ENCODE measurements at places on chromosomes 3 and 15.

DNA sequence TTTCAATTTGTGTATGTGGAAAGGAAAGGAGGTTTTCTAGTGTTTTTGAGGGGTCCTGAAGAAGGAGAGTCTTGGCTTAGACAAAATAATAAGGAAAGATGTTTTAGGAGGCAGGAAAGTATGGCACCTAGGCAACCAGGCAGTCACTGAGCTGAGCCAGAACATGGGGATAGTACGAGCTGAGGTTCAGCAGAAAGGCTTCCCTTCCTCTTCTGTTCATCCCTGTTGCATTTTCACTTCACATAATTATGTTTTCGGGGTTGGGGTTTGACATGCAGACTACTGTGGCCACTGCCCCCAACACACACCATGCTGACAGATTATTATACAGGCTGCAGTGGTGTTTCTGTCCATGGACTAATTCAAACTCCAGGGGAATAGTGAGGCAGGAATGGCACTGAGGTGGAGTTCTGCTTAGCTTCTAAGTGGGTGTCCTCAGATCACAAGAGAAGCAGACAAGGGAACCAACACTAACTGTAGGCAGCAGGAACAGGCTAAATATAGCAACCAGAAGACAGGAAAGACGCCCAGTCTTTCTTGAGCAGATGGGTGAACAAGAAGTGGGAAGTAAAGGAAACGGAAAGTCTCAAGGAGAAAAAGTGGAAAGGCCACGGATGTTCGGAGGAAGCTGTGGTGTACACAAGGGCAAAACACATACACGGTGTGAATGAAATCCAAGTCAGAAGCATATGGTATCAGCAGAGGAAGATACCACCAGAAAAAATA lies 305.8 kb downstream of the PLCL2 start:
- no peak for DNase-seq

DNA sequence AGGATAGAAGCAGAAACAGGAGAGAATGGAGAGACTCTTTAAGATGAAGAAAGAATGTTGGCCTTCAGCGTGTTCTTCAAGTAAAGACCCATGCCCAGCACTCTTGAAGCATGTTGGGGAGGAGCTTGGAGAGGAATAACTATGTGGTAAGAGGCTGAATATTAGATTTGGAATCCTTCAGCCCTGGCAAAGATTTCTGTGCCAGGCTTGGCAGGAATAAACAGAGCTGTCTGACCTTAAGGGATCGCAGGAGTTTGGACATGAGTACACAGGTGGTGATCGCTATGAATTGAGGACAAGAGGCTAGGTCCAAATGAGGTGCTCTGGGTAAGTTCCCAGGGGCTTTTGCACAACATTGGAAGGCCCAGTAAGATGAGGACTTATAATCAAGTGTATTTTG lies 132.6 kb upstream of the TBL1XR1 start:
- DNase-seq: no peak

DNA sequence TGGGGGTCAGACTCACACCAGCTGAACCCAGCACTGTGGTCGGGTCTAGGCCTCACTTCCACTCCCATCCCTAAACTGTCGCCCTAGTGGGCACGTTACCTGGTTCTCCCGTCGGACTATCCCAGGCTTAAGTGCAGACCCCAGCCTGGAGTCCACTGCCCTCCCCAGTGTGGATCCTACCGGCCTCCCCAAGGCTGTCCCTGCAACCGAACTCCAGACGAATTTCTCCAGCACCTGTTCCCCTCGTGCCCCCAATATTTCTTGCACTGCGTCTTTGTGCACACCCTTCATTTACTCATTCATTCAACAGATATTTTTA lies 26.5 kb downstream of the SLC41A3 start:
- no peak for DNase-seq

DNA sequence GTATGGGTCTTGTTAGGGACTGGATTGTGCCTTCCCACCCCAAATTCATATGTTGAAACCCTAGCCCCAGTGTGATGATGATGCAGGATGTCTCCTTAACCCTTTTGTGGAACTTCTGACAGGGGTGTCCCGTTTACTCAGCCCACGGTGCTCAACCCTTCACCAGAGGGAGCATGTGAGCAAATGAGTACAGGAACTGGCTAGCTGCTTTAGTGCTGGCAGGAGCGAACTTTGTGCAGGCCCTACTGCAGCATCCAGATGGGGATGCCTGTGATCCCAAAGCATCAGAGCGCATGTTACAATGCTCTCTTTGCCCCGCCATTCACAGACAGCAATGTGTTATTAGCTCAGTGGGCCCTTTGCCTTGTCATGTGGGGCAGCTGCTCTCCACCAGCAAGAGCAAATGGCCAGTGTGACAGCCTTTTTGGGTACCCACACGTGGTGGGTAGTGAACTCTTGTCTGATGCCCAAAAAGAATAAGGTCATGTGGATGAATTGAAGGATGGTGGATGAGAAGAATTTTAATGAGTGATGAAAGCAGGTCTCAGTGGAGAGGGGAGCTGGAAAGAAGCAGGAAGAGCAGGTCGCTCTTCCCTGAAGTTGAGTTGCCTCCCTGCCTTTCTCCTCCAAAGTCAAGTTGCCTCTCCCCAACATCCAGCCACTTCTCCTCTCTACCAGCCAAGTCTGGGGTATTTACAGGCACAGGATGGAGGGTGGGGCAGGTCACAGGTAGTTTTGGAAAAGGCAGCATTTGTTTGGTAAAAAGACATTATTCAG lies 63.3 kb upstream of the STRIT1 start:
- no peak for DNase-seq

DNA sequence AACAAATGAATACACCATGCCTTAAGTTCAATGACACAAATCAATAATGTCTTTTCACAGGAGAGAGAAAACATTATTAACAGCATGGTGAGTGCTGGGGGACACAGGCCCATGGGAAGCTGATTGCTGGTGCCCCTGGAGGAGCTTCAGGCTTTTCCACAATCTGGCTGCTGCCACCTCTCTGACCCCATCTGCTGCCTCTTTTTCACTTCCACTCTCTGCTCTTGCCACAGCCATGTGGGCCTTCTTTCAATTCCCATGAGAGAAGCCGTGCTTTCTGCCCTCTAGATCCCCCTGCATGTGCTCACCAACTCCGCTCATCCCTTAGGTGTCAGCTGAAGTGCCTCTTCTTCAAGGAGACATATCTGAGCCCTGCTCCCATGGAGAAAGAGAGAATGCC lies 21.0 kb upstream of the CTXND1 start:
- DNase-seq: no peak

DNA sequence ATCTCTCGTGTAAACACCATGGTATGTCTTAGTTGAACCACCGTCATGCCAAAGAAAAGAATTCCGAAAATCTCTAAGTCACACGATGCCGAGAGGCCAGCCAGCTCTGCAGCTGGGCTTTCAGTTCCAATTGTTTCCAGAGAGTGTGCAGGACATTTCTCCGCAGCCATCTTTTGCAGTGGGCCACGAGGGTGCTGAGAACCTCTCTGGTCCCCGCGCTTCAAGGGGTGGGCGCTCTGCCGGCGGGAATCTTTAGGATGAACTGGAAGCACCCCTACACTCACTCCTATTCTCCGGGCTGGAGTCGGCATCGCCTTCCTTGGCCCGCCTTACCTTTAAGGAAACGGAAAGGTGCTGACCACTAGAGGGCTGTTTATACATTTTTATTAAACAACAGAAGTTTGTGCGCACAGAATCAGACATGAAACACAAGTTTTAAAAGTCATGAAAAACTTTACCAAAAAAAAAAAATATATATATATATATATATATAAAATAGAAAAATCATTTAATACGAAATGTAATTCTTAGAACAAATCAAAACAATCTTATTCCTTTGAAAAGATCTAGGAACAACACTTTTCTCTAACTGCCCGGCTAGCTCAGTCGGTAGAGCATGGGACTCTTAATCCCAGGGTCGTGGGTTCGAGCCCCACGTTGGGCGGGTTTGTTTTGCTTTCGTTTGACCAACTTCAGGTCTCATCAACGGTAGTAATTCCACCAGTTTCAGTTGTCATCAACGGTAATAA lies 12.5 kb upstream of the MORF4L1 start:
- DNase-seq: peak; percentile 76

DNA sequence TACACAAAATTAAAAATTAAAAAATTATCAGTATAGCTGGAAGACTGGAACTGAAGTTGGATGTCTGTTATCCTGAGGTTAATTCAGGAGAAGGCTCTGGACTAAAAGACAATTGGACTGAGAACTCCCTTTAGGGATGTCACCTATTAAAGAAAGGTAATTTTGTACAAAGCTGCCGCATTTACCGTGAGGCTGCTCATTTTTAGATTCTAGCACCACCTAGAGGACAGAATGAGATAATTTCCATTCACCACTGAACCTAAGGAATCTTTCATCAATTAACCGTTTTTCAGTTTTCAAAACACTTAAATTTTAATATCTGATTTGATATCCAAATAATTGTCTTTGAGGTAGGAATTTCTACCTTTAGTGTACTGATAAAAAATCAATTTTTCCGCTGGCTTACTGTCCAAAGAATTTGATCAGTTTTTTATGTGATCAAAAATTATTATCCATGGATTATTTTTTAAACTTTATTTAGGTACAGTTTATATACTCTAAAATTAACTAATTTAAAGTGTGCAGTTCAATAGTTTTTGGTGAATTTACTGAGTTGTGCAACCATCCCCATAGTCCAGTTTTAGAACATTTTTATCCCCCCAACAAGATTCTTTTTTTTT lies 106.7 kb upstream of the TNIK start:
- DNase-seq: no peak

DNA sequence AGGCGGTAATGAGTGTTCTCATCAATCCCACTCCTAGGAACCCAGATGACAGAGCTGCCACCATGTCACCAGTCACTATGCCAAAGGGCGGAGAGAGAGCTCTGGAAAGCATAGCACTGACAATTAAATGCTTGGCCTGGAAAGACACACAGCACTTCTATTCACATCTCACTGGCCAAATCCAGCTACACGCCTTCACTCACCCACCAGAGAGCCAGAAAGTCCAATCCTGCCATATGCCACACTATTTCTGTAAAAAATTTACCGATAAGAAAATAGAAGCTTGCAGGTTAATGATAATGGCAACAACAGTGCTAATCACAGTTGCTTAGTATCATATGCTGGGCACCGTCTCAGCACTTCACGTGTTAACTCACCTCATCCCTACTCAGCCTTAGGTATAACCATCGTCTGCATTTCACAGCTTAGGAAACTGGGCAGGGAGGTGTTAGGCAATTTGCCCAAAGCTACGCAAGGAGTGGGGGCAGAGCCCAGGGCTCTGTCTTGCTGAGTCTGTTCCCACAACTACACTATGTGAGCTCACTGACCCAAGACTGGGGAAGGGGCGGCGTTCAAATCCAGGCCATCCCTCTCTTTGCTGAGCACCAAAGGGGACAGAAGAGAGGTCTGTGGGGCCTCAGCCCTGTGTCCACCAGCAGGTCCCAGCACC lies 16.5 kb downstream of the KLHL25 start:
- no peak for DNase-seq

GRCh38 chr3:50126287-50127211 lies 28.6 kb upstream of the SEMA3F start:
- peak; percentile 48 for DNase-seq

GRCh38 chr15:32840507-32841245 lies 122.9 kb downstream of the GREM1 start:
- no peak for DNase-seq

- no peak for DNase-seq
Observed at GRCh38 chr3:81483046-81483445, 278.4 kb downstream of the GBE1 start.

- DNase-seq: no peak
Observed at GRCh38 chr3:191260431-191261303, 61.6 kb downstream of the OSTN start.

GRCh38 chr15:98983334-98983733 lies 24.3 kb downstream of the PGPEP1L start:
- DNase-seq: peak; percentile 24

DNA sequence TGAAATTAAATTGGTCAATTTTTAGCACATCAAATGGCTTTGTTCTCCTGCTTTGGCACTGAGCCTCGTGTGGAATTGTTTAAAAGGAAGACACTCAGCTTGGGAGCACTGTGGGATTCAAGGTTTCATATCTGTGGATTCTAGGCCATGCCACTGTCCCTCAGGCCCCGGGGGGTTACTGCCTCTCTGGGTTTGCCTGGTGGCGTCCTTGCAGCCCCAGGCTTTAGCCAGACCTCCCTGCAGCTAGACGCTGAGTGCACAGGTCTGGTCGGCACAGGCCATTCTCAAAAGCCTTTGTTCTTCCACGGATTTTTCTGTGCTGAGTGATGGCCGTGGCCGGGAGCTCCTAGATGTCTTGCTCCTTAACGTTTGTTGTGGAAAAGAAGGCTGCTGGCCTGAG lies 76.2 kb downstream of the CACNA2D3 start:
- DNase-seq: no peak

DNA sequence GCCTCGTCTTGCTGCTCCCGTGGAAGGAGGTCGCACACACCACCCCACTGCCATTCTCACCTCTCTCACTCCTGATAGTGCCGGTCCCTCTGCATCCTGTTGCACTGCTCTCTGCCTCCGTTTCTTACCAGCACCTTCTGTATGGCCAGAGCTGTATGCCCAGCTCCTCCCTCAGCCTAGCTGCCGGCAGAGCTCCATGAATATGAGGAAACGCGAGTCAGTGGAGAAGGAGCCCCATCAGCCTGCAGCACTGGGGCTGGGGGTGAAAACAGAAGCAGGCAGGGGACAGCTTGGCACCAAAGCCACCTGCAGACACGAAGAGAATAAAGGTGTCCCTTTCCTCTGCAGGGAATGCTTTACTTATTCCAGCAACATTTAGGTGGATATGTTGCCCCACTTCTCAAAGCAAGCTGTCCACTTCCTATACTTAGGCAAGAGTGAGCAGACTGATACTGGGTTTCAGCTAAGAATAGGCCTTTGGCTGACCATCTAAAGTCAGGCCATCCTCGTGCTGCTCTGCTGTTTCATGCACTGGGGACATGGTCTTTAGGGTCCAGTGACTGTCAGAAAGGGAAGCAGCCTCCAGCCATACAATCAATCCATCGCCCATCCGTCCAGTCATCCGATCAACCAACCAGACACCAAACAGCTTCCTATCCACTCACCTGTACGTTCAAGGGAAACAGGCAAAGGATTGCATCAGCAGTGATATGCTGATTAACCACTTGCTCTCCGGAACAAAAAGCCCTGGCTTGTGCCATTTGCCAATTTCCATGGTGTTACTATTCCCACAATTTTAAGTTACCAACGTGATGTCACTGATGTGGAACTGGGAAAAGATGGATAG lies 222.7 kb downstream of the XXYLT1 start:
- no peak for DNase-seq

DNA sequence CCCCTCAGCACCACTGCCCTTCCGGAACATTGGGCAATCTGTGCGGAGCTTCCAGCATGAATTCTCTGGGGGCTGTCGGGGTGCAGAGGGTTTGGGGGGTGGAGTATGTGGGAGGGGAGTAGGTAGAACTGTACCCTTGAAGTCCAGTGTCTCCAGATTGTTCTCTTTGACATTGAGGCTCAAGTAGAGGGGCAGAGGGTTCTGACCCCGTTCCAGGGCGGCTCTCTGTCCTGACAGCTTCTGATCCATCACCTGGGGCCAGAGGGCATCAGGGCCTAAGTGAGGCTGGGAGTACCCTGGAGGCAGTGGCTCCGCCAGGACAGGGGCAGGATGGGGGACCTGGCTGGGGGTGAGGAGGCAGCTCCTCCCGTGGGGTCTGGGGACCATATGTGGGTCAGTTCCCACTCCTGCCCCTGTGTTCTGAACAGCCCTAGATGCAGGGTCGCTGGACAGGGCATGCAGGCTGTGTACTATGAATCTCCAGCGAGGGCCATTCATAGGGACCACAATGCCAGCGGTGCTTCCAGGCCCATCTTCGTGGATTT lies 22.1 kb downstream of the PLA2G4D start:
- DNase-seq: no peak

All from PC-9 (cell line).